NCI-H2081 treated with DMSO at 0.1 percent for 48 hours (cell line): ENCODE measurements at places on chromosomes 3 and 15.

- no peak for DNase-seq
Measured at GRCh38 chr3:30253832-30254231, 352.6 kb upstream of the TGFBR2 start.

- DNase-seq: no peak
Measured at GRCh38 chr15:68691705-68692104, 112.9 kb downstream of the CORO2B start.

DNA sequence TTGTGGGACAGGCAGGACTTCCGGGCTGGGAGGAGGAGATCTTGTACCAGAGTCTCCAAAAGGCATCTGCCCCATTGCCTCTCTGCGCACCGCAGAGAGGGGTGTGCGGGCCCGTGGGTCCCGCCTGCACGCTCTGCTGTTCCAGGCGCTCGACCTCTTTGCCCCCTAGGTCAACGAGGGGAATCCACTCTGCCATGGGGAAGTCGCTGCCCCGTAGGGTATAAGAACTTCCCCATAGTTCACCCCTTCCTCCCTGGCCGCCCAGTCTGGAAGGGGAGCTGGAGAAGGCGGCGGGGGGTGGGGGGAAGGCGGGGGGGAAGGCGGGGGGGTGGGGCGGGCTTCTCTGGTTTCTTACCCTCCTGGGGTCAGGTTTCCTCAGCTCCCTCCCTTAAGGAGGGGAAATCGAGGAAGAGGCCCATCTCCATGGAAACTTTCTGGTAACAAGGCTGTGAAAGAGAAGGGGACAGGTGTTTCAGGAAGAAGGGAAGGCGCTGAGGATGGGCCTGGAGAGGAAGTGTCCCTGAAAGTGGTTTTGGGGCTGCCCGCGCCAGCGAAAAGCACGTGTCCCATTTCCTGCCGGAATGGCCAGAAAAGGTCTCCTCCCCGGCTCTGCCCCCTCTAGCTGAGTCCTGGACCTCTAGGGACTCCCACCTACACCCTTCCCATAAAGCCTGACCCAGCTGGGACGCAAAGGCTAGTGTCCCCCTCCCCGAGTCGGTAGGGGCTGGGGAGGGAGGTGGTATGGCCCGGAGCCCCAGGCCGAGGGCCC, 27.5 kb downstream of the NR1I2 start:
- no peak for DNase-seq

DNA sequence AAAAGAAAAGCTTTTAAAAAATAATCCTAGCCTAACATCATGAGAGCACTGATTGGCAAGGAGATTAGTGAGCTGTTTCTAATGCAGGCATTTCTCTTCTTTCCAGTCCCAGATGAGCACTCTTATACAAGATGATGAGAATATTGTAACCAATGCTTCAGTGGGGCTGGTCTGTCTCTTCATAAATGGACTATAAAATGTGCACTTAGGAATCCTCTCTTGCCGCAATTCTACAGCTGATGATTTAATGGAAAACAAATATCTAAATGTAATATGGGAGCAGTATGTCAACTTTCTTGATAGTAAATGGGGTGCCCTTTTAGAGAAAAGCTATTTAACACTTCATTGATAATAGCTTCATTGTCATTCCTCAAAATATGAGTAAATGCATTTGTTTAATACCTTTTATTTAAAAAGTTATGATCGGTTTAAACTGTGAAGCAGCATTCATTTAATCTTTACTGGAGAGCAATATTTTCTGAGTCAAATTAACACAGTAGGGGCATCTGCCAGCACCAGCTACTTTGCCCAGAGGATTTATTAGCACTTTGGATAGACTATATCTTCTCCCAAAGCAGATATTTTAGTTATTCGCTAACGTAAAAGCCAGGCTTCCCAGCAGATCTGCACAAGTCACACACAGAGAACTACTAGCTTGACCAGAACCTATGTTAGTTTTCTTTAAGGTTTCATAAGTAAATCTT, 985.9 kb downstream of the DIPK2A start:
- no peak for DNase-seq

- DNase-seq: no peak
Measured at GRCh38 chr3:24351779-24352469, 142.7 kb downstream of the THRB start.

GRCh38 chr3:45207446-45207845, 18.6 kb downstream of the TMEM158 start:
- DNase-seq: no peak

GRCh38 chr3:89332793-89333192, 225.4 kb downstream of the EPHA3 start:
- peak; percentile 7 for DNase-seq

DNA sequence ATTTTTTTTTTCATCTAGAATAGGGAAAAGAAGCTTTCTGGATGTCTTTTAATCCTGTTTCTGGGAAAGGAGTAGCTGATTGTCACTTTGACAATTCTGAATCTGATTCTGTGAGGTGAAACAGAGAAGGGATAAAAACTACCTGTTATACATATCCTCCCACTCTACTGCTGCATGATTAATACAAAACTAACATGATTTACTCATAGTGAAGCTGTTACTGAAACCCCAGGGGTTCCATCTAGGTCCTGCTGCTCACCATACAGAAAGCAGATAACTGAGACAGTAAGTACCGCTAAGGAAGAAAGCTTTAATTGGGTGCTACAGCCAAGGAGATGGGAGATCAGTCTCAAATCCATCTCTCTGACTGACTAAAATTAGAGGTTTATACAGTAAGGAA, 610.9 kb upstream of the ALCAM start:
- no peak for DNase-seq

DNA sequence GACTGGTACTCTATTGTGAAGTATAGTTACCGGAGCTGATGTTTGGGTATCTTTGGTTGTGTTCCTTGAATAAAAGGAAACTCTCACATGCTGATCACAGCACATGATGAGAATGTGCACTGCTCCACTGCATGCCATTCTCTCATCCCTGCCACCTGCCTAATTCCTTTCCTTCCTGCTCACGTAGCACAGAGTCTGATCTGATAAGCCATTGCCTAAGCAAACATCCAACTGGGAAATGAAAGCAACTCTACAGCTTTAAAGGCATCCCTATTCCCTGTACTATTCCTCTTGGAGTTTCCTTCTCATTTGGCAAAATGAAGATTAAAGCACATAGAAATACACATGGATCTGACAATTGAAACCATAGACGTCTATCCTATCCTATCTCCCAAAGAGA, 359.8 kb downstream of the C3orf38 start:
- no peak for DNase-seq

- DNase-seq: no peak
Measured at GRCh38 chr3:119974656-119975055, 119.6 kb downstream of the GSK3B start.
